T-helper 1 cell (primary cell): ENCODE measurements at places on chromosomes 3 and 15.

GRCh38 chr3:156693166-156693565, 18.8 kb downstream of the TIPARP start:
- DNase-seq: no peak

DNA sequence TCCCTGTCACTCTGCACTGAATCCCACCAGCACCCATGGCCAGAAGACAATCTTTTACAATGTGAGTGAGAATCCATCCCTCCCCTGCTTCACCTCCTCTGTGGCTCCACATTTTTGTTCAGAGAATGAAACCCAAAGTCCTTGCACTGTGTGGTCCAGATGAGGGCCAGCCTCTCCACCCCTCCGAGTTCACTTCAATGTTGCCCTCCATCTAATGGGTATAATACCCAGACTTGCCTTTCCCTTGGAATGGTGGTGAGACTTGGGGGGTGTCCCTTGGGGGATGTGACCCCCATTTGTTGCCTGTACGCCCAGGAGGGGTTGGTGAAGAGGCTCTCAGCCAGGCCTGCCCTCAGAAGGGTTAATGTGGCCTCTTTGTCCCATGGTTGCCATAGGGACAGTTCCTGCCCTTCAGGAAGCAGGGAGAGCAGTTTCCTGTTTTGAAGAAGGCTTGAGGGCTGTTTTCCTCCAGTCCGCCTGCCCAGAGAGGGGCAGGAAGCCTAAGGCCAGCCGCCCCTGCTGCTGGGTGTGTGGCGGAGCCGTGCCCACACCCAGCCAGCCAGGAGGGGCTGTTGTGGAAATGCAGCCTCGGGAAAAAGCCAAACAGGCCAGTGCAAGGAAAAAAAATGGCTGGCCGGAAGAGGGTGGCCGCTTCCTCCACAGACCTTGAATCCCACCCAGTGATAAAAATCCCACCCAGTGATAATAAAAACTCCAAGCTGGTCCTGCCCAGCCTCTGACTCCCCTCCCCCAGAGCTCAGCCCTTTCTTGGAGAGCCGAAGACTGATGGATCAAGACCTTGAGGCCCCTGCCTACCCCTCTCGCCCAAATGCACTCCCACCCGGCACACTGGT, 14.6 kb upstream of the FGD5 start:
- DNase-seq: no peak

- DNase-seq: no peak
Measured at GRCh38 chr15:80076321-80077318, 17.1 kb downstream of the ZFAND6 start.

- DNase-seq: no peak
Measured at GRCh38 chr15:42373274-42373673, 14.0 kb downstream of the CAPN3 start.

DNA sequence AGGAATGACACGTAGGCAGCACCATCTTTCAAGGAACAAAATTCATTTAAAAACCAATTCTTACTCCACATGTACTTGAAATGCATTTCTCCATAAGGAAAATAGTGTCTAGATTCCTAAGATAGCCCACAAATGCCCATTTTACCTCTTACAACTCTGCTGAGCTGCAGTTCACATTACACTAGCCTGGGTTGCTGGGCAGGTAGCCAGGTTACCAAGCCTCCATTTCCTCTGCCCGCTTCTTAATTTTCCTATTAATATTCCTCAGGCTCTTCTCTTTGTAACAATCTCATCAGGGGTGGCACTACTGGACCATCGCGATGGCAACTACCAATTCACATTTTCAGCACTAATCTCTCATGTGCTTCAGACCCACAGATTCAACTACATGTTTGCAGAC, 10.8 kb downstream of the ATP13A3 start:
- DNase-seq: no peak

DNA sequence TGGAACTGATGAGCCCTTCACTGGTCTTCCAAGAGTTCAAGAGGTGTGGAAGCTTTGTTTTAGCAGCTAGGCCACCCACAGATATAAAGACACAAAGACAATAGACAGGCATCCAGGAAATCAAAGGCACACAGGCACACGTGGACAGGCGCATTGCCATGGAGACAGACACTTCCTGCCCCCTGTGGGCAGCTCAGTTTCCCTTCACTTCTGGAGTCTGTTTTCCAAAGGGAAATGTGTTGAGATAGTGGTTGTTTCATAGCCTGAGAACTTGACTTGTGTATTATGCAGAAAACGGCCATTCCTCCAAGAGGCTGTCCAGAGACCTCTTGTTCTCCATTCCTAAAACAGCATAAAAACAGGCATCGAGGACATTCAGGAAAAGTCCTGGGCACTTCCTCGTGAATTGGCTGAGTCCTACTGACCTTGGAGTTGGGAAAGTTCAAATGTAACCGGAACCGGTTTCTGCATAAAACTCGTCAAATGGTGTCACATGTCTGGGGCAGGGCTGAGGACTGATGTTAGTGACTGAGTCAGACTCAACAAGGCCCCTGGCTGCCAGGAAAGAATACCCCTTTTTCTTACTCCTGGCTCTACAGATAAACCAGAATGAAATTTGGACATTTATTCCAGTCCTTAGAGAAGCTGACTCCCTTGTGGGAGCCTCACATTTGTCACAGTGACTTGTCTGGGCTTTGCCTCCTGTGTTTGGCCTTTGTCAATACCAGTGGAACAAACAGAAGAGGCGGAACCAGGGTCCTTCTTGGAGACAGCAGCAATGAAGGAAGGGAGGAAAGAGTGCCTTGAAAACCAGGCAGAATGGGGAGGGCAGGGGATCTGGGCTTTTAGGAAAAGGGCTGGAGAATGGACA, 1.3 kb downstream of the ALPK3 start:
- no peak for DNase-seq

DNA sequence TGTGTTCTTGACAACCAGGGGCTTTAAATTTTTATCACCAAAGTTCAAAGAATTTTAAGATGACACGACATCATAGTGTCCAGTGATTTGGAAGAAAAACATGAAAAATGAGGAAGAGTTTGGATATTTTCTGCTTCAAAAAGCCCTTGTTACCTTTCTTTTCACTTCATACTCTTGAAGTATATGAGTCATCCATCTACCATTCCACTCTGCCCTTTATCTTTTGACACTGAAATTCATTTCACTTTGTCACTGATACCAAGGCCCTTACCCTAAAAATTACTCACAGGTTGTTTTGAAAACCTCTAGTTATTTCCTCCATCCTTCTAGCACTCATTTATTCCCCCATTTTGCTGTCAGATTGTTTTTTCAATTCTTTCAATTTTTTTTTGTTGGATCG, 42.7 kb downstream of the OR5H15 start:
- DNase-seq: no peak

GRCh38 chr15:85762756-85763127, 32.0 kb downstream of the KLHL25 start:
- no peak for DNase-seq

DNA sequence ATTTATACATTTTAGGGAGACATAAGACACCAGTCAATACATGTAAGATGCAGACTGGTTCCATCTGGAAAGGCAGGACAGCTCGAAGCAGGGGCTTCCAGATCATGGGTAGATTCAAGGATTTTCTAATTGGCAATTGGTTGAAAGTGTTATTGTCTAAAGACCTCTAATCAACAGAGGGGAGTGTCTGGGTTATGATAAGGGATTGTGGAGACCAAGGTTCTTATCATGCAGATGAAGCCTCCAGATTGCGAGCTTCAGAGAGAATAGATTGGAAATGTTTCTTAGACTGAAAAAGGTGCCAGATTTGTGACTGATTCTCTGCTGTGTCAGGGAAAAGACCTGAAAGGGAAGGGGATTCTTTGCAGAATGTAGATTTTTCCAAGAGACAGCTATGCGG, 15.1 kb downstream of the TM2D3 start:
- DNase-seq: no peak
